WTC11 (cell line): ENCODE measurements at places on chromosomes 11 and 22. TPM values are rescaled to one million over a fixed set of nuclear protein-coding genes. Genes with fewer than 3 reads are reported as not detected.

DNA sequence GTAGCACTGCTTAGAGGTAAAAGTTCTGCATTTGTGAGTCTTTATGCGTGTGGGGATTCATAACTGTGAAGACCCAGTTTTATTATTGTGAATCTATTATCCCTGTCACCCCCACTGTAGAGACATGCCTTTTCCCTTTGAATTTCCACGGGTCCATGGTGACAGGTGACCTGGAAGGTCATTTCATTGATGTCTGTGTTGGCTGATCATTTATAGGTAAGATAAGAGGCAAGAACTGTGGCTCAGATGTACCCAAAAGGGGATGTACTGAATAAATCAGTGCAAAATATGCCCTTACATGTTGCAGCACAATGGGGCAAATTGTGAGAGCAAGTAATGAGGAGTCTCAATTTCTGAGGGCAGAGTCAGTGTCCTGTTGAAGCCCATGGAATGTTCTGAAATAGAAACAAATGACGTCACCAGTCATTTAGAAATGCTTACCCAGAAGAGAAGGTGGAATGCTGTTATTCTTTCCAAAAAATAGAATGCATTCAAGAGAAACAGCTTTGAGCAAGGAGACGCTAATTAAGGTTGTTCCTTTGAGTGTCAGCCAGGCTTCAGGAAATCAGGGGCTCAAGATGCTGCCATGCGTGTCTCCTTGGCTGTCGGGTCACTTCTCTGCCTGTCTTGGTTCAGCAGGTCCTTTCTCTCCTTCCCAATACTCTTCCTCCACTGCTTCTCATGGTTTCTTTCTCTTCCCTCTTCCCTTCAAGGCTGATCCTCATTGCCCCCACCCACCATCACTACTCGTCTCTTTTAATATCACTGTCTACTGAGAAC is 118.7 kb upstream of the E2F8 start:
- H3K36me3 ChIP-seq, result no peaks in the 10 kb centered on the region
- no peaks in the 10 kb centered on the region for H3K27me3 ChIP-seq
- H3K4me1 ChIP-seq, result peaks cover 9% of the 10 kb centered on the region

- H3K36me3 ChIP-seq, result no peaks in the 10 kb centered on the region
- H3K27ac ChIP-seq, result no peak overlapping the region
- peaks cover 20% of the 10 kb centered on the region for H3K4me1 ChIP-seq
Observed at GRCh38 chr22:37281646-37282384, 493 bp upstream of the CYTH4 start.

DNA sequence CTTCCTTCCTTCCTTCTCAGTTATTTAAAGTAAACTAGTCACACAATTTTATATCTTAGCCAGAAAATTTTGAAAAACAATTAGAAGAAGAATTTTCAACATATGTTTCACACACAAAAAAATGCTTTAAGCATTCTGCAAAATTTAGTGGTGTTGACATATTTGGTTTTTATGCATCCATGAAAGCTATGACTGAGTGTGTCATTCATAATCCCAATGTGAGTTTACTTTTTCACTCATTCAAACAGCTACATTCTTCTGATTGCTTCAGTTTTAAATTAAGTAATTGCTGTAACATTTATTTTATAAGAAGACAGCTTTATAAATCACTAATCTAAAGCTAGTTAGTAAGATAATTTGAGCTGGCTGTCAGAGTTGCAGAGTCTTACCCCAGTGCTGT is 453.5 kb downstream of the LRRC4C start:
- no peaks in the 10 kb centered on the region for H3K27me3 ChIP-seq
- H3K36me3 ChIP-seq, result no peaks in the 10 kb centered on the region
- DNase-seq, result no peak
- H3K27ac ChIP-seq, result no peak overlapping the region

GRCh38 chr11:10091314-10092045 is 202.5 kb downstream of the SBF2 start:
- no peak overlapping the region for H3K27ac ChIP-seq
- no peaks in the 10 kb centered on the region for H3K36me3 ChIP-seq
- H3K27me3 ChIP-seq, result no peaks in the 10 kb centered on the region
- H3K4me3 ChIP-seq, result no peak overlapping the region
- no peak for DNase-seq

GRCh38 chr11:134486704-134487103 is 74.7 kb upstream of the B3GAT1 start:
- H3K27me3 ChIP-seq, result peaks cover 4% of the 10 kb centered on the region
- H3K27ac ChIP-seq, result no peak overlapping the region

GRCh38 chr11:82874646-82875523 is 25.3 kb downstream of the PRCP start:
- DNase-seq, result no peak
- peaks cover 24% of the 10 kb centered on the region for H3K4me1 ChIP-seq
- H3K27me3 ChIP-seq, result no peaks in the 10 kb centered on the region
- H3K4me3 ChIP-seq, result no peak overlapping the region

GRCh38 chr11:126497581-126498122 is 142.2 kb downstream of the ST3GAL4 start:
- no peak for DNase-seq
- no peaks in the 10 kb centered on the region for H3K36me3 ChIP-seq
- H3K27ac ChIP-seq, result no peak overlapping the region
- no peaks in the 10 kb centered on the region; the same call in 1 of the 2 replicates for H3K27me3 ChIP-seq
- H3K4me3 ChIP-seq, result no peak overlapping the region
- H3K4me1 ChIP-seq, result peaks cover 58% of the 10 kb centered on the region

DNA sequence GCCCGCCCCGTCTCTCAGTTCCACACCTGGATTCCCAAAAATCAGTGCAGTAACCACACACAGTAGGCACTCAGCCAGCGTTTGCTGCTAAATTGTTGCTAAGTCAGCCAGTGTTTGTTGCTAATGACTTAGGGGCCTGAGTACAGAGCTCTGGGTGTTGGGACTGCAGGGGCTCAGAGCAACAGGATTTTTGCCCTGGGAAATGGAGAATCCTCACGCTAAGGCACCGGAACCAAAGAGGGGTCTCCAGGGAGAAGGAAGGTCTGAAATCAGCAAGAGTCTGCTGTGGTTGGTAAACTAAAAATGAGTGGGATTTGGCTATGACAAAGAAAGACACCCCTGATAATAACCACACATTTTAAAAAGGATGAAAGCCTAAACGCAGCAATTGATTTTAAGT is 22.7 kb upstream of the ALX4 start:
- peaks cover 23% of the 10 kb centered on the region for H3K4me1 ChIP-seq
- no peaks in the 10 kb centered on the region for H3K36me3 ChIP-seq
- H3K4me3 ChIP-seq, result no peak overlapping the region
- H3K27me3 ChIP-seq, result peaks cover 95% of the 10 kb centered on the region
- no peak overlapping the region for H3K27ac ChIP-seq
- DNase-seq, result no peak

DNA sequence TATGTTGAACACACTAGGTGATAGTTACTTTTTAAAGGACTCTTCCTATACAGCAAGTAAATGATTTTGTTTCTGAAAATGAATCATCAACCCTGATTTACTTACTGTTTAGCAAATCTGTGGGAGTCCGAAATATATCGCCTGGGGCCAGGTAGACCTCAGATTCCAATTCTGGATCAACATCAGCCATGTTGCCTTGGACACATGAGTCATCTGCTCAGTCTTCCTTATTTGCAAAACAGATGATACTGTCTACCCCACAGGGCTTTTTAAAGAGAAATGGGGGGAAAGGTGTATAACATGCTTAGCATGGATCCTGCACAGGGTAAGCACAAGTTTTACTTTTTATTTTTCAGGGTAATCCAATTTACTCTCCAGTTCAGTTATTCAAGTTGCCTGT is 324.2 kb downstream of the TENM4 start:
- no peak overlapping the region for H3K27ac ChIP-seq
- H3K4me1 ChIP-seq, result peaks cover 16% of the 10 kb centered on the region
- no peaks in the 10 kb centered on the region for H3K36me3 ChIP-seq
- no peak overlapping the region for H3K4me3 ChIP-seq
- DNase-seq, result no peak

- no peaks in the 10 kb centered on the region for H3K4me1 ChIP-seq
- no peaks in the 10 kb centered on the region for H3K36me3 ChIP-seq
- DNase-seq, result no peak
- H3K4me3 ChIP-seq, result no peak overlapping the region
Observed at GRCh38 chr22:30872285-30873041, 96.1 kb downstream of the MORC2 start.

Gene ACR
- 0.18 to 0.55 TPM (median 0.46 TPM) in 3 replicates for total RNA-seq

Gene OR4D5
- not detected in 3 replicates for total RNA-seq

Gene CHADL
- total RNA-seq, result 1.2 to 1.7 TPM (median 1.5 TPM) in 3 replicates
